ENCODE measurements at places on chromosomes 12 and 14.
A peak's percentile ranks its signal among the peaks of the same experiment; 100 is the strongest.

DNA sequence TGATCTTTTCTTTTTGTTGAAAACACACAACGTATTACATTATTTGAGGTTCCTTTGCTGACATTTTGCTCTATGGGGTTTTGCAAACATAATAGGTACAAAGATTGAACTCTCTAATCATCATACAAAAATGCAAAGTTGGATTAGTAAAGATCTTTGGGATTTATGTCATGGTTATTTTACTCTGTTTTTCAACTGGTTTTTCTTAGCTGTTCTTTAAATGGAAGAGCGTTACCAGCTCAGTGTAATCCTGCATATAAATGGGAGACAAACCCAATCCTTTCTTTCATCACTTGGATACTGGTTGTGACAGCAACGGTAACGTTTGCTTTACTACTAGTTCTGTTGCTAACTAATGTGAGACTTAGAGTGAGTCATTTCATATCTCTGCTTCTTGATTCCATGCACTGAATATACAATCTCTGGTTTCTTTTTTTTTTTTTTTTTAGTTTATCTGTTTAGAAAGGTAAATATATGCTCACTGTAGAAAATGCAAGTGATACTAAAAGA, 104.9 kb upstream of the NOVA1 start:
- H3K4me3 ChIP-seq = no peak overlapping the region
- no peak overlapping the region for H3K27ac ChIP-seq
- no peaks in the 10 kb centered on the region for H3K4me1 ChIP-seq
- H3K36me3 ChIP-seq = no peaks in the 10 kb centered on the region

- no peak for DNase-seq
- H3K4me3 ChIP-seq = no peak overlapping the region
- no peaks in the 10 kb centered on the region for H3K36me3 ChIP-seq
- H3K27me3 ChIP-seq = no peaks in the 10 kb centered on the region
- no peak overlapping the region for H3K27ac ChIP-seq
Measured at GRCh38 chr12:118480235-118480634, 103.9 kb downstream of the SUDS3 start.

DNA sequence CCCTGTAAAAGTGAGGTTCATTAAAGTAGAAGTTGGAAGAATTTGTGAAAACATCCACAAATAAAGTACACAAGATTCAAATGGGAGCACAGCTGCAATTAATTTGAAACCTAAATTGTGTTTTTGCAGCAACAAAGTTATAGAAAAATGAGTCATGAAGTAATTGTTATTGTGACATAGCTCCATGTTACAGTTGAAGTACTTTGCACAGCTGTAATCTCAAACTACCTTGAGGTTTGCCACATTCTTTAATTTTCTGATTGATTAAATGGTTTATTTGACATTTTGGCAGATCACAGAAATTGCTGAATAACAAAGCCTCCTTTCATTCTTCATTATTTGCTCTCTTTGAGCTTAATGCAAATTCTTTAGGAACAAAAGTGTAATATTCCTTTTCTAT, 111.3 kb downstream of the RMST start:
- H3K36me3 ChIP-seq = no peaks in the 10 kb centered on the region
- no peak overlapping the region for H3K27ac ChIP-seq
- no peak overlapping the region for H3K4me3 ChIP-seq
- H3K4me1 ChIP-seq = no peaks in the 10 kb centered on the region
- H3K27me3 ChIP-seq = no peaks in the 10 kb centered on the region
- DNase-seq = no peak

GRCh38 chr14:100383727-100384158, 60.6 kb downstream of the SLC25A47 start:
- peak; percentile 78 for DNase-seq
- no peaks in the 10 kb centered on the region for H3K36me3 ChIP-seq
- H3K4me1 ChIP-seq = peaks cover 3% of the 10 kb centered on the region
- no peak overlapping the region for H3K4me3 ChIP-seq

DNA sequence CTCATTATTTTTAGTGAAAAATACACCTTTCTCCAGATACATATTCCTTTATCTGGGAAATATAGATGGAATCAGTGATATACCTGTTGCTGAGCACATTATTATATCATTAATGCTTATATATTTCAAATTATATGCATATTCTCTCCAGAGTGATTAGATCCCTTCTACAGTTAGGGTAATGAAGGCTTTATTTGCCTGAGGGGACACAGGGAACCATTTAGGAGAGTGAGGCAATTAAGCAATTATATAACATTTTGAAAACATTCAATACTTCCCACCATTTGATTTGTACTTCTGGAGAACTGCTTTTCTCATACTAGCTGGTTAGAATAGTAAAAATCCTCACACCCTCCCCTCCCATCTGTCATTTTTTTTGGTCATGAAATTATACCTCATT, 212.8 kb upstream of the NOVA1 start:
- H3K27me3 ChIP-seq = no peaks in the 10 kb centered on the region
- H3K36me3 ChIP-seq = no peaks in the 10 kb centered on the region
- no peak overlapping the region for H3K27ac ChIP-seq
- no peaks in the 10 kb centered on the region for H3K4me1 ChIP-seq
- no peak overlapping the region for H3K4me3 ChIP-seq

Data from colonic mucosa (tissue), 4 donors.